ENCODE measurements at places on chromosomes 5 and 9.

DNA sequence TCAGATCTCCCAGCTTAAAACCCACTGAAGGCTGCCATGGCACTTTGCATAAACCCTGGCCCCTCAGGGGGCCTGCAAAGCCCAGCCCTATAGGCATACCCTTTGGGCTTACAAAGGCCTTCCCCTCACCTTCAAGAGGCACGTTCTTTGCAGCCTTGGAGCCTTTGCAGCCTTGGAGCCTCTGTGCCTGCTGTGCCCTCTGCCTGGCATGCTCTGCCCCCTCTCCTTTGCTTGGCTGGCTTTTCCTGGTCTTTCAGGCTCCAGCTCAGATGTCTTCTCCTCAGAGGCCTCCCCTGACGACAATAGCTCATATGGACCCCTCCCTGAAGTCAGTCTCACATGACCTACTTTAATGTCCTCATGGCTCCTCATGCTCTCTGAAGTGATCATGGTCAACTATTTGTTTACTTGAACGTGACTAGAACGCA is 60.3 kb downstream of the CXXC5 start:
- no peak for DNase-seq

DNA sequence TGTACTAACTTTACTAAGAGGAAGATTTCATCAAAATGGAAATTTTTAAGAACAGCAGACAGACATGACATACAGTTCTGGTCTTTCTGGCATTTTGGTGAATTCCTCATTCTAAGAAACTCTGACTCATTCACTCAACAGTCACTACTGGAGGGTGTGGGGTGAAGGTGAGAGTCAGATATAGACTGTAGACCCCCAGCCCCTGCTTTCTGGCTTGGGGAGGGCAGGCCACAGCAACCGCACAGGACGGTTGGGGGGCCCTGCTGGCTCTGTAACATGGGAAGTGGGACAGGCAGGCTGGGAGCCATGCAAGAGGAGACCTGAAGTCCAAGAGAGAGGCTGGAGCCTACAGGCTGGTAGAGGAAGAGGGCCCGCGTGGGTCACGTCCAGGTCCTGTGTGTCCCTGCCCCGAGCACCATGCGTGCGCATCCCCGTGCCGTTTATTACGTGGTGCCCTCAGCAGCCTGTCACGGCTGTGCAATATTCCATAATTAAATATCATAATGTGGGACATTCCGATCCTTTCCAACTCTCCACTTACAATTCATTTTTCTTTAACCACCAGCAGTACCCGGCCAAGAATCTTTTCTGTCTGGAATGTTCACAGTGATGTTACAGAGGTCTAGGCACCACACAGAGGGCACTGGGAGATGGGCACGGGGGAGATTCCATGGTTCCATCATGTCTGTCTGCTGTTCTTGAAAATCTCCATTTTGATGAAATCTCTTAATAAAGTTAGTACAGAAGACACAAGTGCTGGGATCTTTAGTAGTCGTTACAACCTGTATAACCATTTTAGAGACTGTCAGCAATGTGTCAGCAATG is 75.5 kb downstream of the SEMA4D start:
- no peak for DNase-seq

DNA sequence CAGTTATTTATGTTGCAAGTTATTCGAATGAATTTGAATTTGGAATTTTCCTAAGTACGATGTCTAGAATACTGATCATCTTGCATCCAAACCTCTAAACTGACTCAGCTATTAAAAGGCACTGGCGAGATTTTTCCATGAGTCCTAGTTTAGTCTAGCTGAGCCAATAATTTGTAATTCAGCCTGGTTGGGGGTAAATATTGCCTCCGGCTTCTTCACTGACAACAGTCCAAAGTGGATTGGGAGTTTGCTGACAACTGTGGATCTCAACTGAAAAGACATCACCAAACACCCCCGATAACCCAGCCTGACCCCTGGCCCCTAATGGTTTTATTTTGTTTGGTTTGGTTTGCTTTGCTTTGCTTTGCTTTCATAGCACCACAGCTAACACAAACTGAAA is 189.8 kb upstream of the DAPK1 start:
- DNase-seq: no peak

DNA sequence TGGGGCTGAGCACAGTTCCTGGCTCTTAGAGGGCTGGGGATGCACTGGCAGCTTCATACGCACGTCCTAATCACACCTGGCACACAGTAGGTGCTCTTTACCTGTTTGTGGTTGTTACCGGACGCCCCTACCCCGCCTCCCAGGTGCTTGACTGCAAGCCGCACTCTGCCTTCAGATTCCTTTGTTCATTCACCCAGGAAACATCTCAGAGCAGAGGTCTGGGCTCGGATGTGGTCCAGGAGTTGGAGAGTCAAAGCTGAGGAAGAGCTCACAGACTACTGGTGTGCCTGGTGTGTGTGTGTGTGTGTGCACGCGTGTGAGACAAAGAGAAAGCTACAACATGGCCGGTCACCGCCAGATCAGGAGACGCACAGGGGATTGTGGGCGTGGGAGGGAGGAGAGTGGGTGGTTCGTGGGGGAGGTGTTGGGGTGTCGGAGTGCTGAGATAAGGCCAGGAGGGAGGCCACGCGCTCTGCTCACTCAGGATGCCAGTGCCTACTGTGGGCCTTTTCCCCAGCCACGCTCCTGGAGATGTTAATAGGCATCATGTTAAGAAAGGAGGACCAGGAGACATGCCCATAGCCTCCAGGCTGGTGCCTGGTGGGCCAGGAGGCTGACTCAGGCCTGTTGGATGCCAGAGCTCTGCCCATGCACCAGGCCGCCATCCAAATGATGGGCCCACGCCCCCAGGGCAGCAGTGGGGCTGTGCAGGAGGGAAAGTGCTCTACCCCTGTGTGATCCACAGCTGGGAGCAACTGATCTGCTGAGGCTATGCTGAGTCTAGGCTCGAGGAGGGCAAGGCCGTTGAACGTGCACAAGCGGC is 39.9 kb downstream of the CRB2 start:
- DNase-seq: no peak

GRCh38 chr5:124550731-124551130 is 195.7 kb downstream of the ZNF608 start:
- peak; percentile 47 for DNase-seq

- DNase-seq: no peak
Measured at GRCh38 chr5:111227801-111228200, 3.6 kb downstream of the CAMK4 start.

DNA sequence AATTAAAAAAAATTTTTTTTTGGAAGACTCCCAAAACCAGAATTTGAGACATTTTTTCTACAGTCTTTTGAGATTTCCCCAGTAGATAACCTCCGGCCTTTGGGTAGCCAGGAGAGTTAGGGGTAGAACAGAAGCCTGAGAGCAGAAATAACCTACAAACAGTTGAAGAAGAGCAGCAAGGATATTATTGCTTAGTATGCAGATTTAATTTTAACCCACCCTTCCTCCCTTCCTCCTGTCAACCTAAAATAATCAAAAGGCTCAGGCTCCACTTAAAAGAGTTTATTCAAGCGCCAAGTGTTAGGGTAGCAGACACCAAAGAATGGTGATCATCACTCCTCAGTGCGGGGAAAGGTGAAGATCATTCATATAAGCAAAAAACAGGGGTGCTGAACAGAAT is 17.4 kb upstream of the FAM120A start:
- no peak for DNase-seq

- no peak for DNase-seq
Measured at GRCh38 chr9:16155878-16156277, 603.0 kb downstream of the CCDC171 start.

DNA sequence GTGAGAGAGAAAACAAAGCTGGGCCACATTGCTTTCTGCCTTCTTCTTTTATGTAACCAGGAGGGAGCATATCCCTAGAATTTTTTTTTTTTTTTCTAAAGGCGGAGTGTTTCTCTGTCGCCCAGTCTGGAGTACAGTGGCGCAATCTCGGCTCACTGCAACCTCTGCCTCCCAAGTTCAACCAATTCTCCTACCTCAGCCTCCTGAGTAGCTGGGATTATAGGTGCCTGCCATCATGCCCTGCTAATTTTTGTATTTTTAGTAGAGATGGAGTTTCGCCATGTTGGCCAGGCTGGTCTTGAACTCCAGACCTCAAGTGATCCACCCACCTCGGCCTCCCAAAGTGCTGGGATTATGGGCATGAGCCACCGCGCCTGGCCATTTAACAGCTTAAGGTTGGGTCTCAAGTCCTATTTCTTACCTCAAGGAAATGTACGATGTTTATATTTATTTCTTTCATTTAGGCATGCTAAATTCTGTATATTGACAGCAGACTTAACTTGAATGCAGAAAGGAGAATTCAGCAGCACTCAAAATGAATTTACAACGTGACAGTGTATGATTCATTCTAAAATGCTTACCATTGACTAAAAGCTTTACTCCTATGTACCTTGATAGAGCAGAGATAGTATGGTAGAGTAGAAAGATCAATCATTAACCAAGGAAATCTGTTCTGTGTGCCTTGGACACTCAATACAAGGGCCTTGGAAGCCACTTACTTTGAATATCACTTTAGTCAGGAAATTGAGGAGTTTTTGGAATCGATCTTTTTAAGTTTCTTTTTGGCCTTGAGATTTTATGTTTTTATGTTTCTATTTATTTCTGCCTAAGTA is 100.9 kb downstream of the F2RL2 start:
- DNase-seq: no peak

- DNase-seq: no peak
Measured at GRCh38 chr5:172605466-172605865, 35.6 kb upstream of the NEURL1B start.

DNA sequence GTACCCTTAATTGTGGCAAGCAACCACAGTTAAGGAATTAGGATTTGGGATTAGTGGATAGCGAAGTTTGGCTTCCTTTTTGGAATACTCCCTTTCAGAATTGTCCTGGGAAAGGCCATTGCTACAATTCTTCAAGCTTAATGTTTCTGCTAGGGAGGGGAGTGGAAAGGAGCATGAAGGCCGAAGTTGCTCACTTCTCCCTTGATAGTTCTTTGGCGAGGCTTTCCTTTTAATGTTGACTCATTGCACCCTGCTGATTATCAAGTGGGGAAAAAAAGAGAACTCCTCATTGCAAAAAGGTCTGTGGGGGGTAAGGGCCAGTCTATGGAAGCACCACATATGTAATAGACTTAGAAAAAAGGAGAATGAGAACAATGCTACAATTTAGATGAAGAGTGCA is 30.7 kb downstream of the GRIN3A start:
- no peak for DNase-seq

GRCh38 chr5:149061341-149061740 is 1.5 kb downstream of the SH3TC2 start:
- DNase-seq: no peak

- DNase-seq: no peak
Measured at GRCh38 chr5:67206929-67207328, 10.3 kb upstream of the CD180 start.

DNA sequence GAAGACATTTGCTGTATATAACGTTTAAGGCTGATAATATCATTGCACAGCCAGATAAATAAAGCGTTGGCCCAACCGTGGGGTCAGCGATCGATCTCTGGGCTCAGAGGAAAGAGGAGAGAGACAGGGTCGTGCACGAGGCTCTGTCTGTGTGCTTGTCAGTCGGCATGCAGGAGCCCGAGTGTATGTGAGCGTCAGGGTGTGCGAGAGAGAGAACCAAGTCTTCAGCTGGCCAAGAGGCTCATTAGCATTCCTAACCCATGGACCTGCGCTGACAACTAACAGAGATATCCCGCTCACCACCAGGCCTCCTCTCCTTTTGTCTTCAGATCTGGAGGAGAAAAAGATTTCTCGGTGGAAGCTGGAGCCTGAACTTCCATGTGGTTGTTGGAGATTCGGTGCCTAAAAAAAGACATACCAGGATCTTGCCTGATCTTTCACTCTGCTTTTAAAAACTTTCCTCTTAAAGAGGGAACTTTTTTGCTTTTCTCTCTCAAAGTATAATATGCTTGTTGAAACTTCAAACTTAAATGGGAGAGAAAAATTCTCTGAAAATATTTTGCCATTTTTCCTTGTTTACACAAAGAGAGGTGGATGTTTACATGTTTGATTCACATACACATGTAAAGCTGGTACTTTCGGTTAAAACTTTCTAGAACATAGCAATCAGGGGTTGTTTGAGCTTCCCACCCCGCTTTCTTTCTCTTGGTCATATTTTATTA is 16.5 kb downstream of the NR2F1 start:
- no peak for DNase-seq

- no peak for DNase-seq
Measured at GRCh38 chr5:8766448-8766847, 779.4 kb downstream of the SEMA5A start.

DNA sequence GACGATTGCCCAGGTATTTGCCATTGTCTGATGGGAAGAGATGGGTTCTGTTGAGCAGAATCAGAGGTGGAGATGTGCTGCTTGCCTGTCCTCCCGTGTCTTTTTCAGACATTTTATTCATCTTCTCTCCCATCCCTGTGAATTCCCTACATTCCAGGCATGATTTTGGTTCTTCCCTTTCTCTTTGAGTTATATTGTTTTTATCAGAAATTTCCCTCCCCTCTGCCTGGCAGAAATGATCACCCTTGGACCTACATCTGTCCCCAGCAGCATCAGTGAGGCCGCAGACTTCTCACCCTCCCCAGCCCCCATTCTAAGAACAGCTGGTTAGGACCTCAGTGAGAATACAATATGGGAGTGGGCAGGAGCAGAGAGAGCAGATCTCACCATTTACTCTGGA is 640.2 kb downstream of the CCDC171 start:
- DNase-seq: no peak

- no peak for DNase-seq
Measured at GRCh38 chr9:76562511-76562911, 103.5 kb downstream of the GCNT1 start.

DNA sequence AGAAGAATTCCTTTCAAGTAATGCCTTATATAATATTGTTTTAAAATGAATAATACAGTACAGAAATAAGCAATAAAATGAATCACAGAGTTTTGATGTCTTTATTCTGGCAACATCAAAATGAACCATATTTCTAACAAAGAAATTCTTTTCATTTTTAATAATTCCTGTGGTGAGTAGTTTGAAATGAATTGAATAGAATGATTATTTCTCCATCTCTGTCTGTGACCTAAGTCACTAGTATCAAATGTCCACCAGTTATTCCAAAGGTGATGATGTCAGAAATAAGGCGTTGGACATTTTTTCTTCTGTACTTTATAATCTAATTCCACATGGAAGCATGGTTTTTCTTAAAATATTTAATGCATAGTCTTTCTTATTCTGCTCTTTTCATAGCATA is 106.2 kb downstream of the ADAMTSL1 start:
- no peak for DNase-seq

- DNase-seq: no peak
Measured at GRCh38 chr9:89576404-89576839, 28.4 kb upstream of the GADD45G start.

- no peak for DNase-seq
Measured at GRCh38 chr9:88481933-88482332, 53.0 kb upstream of the NXNL2 start.

GRCh38 chr9:130112538-130113151 is 58.9 kb downstream of the GPR107 start:
- peak; percentile 40 for DNase-seq

GRCh38 chr5:178215280-178216002 is 11.1 kb downstream of the HNRNPAB start:
- DNase-seq: no peak

All from testis (tissue), 5 donors.